ENCODE measurements at places on chromosomes 11 and 22.

- DNase-seq = no peak
Measured at GRCh38 chr11:103806130-103806895, 230.1 kb upstream of the DDI1 start.

- DNase-seq = no peak
Measured at GRCh38 chr22:38046070-38046748, 11.0 kb upstream of the PICK1 start.

DNA sequence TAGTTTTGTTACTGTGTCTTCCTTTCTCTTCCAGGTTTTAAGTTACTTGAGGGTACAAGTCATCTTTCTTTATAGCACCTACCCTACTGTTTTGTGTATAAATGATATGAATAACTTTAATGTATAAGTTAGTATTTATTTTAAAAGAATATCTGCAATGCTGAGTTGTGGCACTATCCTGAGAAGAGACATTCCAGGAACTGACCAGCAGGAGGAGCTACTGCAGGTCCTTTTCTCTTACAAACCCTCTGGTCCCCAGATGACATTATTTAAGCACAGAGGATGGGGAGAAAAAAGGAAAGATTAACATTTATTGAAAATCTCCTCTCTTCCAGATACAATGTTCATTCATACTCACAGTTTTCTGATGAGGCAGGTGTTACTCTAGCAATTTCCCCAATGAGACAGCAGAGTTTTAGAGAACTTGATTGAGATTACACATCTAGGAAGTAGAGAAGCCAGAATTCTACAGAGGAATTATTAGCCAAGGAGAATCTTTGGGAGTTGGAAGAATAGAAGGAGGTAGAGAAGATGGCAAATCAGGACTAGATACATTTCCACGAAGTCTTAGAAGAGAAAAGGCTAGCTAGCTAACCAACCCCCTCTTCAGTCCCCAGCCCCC lies 541.2 kb upstream of the API5 start:
- DNase-seq = no peak

- DNase-seq = peak; percentile 100
Measured at GRCh38 chr11:9460322-9461062, at the start of gene ZNF143. TSS of gene ZNF143 (plus strand) at chr11:9461012. CDS start at chr11:9471309, 10,297 bp downstream.

GRCh38 chr22:24563246-24563645 lies 7.4 kb downstream of the SNRPD3 start:
- no peak for DNase-seq

DNA sequence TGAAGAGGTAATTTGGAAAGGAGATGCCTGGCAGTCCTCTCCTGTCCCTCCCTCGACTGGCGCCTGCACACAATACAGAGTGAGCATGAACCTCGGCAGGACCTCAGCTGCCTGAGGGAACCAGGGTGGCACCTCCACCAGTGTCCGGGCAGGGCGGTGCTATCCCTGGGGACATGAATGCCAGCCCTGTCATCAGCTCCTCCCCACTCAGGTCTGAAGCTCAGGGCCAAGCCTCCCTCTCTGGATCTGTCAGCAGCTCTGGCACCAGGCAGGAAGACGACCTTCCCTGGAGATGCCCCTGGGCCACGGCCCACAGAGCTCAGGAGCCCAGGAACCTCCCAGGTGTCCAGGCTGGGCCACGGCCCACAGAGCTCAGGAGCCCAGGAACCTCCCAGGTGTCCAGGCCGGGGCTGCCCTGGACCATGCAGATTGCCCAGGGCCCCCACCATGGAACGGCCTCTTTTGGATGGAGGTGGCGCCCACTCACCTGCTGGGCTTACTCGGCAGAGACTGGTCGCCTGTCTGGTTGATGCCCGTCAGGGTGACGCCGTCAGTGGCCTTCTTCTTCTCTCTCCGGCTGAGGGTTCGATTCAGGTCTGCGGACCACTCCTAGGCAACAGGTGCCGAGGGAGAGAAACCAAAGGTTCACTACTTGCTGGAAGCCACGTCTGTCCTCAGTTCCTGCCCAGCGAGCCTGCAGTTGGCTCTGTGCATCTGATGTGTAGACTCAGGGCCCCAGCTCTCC lies 21.7 kb upstream of the ARFGAP3 start:
- no peak for DNase-seq

DNA sequence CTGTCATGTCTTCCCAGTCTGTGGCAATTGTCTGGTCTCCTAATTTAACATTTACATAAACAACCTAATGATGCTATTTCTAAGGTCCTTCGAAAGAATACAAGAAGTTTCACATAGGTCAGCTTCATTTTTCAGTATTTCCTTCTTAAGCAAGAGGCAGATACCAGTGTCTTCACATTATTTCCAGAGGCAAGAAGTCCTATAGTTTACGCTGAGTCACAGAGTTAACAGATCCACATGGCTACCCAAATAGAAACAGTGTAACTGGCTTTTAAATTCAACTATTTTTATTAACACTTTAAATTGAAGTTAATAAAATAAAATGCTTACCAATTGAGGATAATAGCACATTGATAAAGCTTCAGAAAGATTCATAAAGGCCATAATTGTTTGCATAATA lies 10.9 kb downstream of the PRRG4 start:
- no peak for DNase-seq

GRCh38 chr22:19880786-19881569 lies 26.3 kb upstream of the GNB1L start:
- no peak for DNase-seq

DNA sequence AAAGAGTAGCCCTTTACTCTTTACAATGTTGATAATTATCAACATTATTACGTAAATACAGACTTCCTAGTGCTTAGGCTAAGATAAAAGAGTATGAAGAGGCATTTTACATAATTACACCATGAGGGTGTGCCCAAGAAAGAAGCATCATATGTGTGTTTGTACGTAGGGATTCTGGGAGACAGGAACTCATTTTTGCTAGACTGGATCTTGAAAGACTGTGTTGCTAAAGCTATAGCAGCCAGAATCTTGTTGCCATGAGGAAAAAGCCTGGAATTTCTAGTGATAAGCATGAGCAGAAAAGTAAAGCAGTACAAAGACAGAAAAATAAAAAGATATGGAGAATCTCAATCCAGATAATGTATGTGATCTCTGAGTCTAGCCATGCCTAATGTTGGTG lies 72.1 kb downstream of the JRKL start:
- DNase-seq = no peak

DNA sequence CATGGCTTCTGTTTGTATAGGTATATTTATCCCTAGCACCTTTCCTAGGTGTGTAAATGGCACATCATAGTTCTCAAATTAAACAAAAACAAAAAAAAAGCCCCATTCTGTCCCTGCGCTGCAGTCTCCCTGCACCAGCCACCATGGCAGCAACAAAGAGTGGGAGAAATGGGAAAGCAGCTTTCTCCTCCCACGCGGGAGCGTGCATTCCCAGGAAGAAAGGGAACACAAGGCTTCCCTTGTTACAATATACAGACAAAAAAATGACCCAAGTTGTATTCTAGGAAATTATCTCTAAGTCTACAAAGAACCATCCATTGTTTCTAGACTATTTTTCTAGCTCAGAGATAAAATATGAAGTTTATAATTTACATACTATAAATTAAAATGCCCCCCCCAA lies 16.1 kb upstream of the TMPRSS5 start:
- DNase-seq = no peak

GRCh38 chr22:25716637-25717036 lies 25.4 kb upstream of the MYO18B start:
- DNase-seq = no peak

- no peak for DNase-seq
Measured at GRCh38 chr11:100883830-100884229, 196.7 kb downstream of the ARHGAP42 start.

- no peak for DNase-seq
Measured at GRCh38 chr11:15864026-15864805, 492.1 kb downstream of the SOX6 start.

- DNase-seq = no peak
Measured at GRCh38 chr11:108727665-108728064, 62.8 kb downstream of the DDX10 start.

DNA sequence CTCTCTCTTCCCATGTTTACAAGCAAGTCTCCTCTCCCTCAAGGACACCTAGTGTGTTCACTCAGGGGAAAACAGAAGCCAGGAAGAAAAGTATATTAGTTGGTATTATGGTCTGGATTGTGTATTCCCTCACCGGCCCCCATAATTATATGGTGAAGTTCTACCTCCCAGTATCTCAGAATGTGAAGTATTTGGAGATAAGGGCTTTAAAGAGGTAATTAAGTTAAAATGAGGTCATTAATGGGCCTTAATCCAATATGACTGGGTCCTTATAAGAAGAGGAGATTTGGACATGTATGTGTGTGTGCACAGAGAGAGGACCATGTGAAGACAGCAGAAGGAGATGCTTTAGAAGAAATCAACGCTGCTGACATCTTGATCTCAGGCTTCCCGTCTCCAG lies 26.5 kb upstream of the THY1 start:
- no peak for DNase-seq

DNA sequence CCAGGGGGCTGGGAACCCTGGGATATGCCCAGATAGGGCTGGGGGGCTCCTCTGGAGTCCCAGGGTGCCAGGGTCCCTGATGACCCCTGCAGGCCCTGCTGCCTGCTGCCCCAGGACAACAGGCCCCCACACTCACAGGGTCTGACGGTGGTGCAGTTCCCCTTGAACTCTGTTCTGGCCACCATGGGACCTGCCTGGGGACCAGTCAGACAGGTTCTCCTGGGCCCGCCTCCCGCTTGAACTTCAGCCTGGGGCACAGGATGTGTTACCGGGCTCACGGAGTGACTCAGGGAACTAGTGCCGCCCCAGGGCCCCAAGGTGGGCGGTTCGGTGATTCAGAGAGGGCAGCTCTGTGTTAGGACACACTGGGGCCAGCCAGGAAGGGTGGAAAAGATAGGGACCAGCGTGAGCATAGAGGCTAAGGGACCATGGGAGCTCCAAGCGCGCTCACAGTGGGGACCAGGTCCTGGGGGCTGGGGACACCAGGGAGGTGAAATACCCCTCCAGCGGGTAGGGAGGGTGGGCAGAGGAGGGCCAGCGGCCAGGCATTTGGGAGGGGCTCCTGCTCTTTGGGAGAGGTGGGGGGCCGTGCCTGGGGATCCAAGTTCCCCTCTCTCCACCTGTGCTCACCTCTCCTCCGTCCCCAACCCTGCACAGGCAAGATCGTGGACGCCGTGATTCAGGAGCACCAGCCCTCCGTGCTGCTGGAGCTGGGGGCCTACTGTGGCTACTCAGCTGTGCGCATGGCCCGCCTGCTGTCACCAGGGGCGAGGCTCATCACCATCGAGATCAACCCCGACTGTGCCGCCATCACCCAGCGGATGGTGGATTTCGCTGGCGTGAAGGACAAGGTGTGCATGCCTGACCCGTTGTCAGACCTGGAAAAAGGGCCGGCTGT lies 21.5 kb upstream of the TXNRD2 start:
- no peak for DNase-seq

GRCh38 chr11:31913985-31914384 lies 102.9 kb upstream of the PAX6 start:
- DNase-seq = no peak

DNA sequence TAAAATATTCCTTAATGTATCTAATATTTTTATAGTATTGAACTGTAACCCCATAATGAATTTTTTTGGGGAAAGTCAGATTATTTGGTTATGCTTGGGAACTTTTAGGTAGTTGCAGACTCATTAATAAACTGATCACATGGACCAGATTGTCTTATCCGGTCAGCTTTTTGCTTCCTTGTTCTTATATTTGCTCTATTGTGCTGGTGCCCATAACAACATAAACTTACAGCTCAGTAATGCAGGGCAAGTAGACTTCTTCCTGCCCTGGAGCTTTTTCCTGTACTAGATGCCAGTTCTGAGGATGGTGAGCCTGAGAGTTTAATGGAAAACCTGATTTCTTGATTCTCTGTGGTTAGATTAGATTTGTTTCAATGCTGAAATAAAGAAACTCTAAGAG lies 53.2 kb downstream of the MTMR3 start:
- no peak for DNase-seq

DNA sequence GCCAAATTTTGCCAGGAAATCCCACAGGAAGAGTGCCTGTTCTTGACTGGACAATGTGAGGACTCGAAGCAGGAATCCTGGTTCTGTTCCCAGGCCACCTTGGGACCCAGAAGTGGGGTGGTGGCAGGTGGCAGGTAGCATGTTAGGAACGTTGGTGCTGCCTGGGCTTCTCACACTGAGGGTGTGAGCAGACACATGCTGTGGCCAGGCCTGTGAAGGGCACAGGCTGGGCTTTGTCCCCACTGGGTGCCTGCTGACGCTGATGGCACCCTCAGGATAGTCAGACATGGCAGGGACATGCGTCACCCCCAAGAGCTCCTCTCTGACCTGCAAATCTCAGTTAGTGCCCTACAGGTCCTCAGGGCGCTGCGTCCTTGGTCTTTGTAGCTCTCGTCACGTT lies 21.1 kb upstream of the NECTIN1 start:
- no peak for DNase-seq

DNA sequence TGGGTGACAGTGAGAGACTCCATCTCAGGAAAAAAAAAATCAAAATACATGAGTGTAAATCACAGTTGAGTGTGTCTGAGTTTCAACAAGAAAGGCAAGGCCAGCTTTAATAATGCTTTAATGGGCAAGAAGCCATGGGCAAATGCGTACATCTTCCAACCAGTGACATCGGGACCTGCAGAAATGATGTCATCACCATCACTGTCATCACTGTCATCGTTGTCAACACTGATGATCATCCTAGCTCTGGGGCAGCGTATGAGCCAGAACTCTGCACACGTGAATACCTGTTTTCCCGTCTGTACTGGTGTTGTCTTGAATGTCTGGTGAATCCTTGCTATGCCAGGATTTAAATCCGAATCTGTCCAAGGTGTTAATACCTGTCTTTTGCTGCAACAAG lies 712.5 kb downstream of the BRD1 start:
- DNase-seq = no peak

DNA sequence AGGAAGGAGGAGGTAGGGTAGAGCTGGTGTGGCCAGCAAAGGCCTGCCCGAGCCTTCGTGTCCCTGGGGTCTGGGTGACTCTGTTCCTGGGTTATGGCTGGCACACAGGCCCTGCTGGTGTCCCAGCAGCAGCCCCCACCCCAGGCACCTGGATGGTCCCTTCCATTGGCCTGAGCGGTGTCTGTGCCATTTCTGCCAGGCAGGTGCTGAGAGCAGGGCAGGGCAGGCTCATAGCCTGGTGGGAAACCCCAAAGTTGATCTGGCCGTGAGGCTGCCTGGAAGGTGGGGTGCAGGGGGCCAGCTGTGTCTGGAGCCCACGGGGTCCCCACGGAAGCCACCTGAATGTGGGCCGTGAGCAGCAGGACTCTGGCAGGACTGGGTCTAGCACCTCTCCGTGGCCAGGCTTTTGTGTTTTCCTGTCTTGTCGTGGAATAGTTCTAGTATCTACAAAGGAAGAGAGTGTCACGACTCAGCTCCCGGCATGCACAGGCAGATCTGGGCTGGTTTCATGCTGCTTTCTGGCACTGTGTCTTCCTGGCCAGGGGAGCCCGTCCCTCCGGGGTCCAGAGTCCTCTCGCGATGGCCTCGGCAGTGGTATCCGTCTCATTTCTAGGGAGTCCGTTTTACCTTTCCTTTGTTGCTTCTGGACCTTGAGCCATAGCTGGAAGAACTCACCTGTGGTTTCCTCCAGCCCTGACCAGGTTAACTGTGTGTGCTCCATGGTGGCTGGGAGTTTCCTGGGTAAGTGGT lies 83.7 kb downstream of the KCNQ1 start:
- DNase-seq = no peak

Measured in CD4-positive, alpha-beta T cell treated with Interferon gamma for 1 hour (primary cell).